ENCODE measurements at places on chromosomes 5 and 9.
A peak's percentile ranks its signal among the peaks of the same experiment; 100 is the strongest.

DNA sequence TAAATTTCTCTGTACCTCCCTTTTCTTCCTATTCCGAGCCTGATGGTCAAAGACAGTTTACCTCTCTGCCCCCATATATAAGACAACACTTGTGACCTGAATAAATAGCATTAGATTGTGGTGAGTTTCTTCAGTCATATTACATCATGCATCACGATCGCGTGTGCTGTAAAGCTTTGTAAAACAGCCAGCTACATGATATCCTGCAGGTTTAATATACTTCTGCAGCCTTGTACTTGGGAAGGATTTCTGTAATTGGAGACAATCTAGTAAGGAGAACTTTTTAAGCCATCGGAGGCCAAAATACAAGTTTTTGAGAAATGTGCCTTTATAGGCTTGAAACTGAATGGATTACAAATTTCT is 711.8 kb upstream of the WWC1 start:
- H3K36me3 ChIP-seq, result no peaks in the 10 kb centered on the region
- no peak overlapping the region for H3K4me3 ChIP-seq
- no peak for DNase-seq

GRCh38 chr5:37816883-37817282 is 23.0 kb downstream of the GDNF start:
- peak; percentile 32 for DNase-seq
- H3K4me1 ChIP-seq, result no peaks in the 10 kb centered on the region
- peaks cover 4% of the 10 kb centered on the region for H3K36me3 ChIP-seq
- H3K27ac ChIP-seq, result no peak overlapping the region
- H3K27me3 ChIP-seq, result peaks cover 3% of the 10 kb centered on the region
- no peak overlapping the region for H3K4me3 ChIP-seq

- no peak for DNase-seq
- H3K36me3 ChIP-seq, result no peaks in the 10 kb centered on the region
- H3K4me1 ChIP-seq, result no peaks in the 10 kb centered on the region
- H3K27me3 ChIP-seq, result no peaks in the 10 kb centered on the region
- H3K27ac ChIP-seq, result no peak overlapping the region
- H3K4me3 ChIP-seq, result no peak overlapping the region
These were observed 218.4 kb upstream of the PIK3R1 start for GRCh38 chr5:67997148-67997547.

GRCh38 chr5:36887532-36887931 is 11.0 kb downstream of the NIPBL start:
- no peak overlapping the region for H3K27ac ChIP-seq
- peaks cover 16% of the 10 kb centered on the region for H3K36me3 ChIP-seq
- DNase-seq, result no peak
- H3K4me1 ChIP-seq, result no peaks in the 10 kb centered on the region
- H3K4me3 ChIP-seq, result no peak overlapping the region
- H3K27me3 ChIP-seq, result no peaks in the 10 kb centered on the region

- peaks cover 11% of the 10 kb centered on the region for H3K27me3 ChIP-seq
- H3K27ac ChIP-seq, result peak overlapping the region; percentile 71
- peaks cover 23% of the 10 kb centered on the region for H3K4me1 ChIP-seq
These were observed 930 bp downstream of the PRLR start for GRCh38 chr5:35229076-35230037.

DNA sequence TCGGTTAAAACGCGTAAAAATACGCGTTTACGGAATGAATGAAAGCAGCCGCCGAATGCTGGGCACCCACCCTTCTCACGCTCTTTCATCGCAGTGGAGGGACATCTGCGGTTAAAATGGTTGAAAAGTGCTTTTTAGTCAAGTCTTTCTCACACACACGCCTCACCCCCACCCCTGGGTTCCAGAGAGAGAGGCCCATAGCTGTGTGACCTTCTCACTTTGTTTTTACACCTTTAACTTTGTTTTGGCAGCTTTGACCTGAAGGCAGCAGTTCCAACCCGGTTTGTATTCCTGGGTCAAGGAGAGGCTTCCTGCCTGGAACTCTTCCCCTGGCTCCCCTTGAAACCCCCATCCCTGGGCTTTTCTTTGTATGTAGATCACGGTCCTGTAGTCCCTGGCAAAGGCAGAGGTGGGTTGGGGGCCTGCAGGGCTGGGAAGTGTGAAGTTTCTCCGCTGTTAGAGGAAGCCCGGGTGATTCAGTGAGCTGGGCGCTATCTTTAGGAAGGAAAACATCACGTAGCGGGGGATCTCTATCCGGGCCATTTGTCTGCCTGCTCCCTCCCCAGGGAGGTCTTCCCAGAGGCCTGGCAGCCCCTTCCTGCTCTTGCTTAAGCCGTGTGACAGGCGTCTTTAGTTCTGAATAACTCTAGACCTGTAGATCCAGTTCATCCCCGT is 29.6 kb downstream of the SPRY4 start:
- H3K4me3 ChIP-seq, result no peak overlapping the region
- peak; percentile 49 for DNase-seq
- no peaks in the 10 kb centered on the region for H3K27me3 ChIP-seq
- H3K4me1 ChIP-seq, result peaks cover 2% of the 10 kb centered on the region
- no peak overlapping the region for H3K27ac ChIP-seq

GRCh38 chr9:71090896-71091295 is 30.5 kb downstream of the TRPM3 start:
- no peak overlapping the region for H3K4me3 ChIP-seq
- H3K4me1 ChIP-seq, result no peaks in the 10 kb centered on the region
- H3K36me3 ChIP-seq, result no peaks in the 10 kb centered on the region
- no peak for DNase-seq
- H3K27me3 ChIP-seq, result no peaks in the 10 kb centered on the region

- H3K4me3 ChIP-seq, result no peak overlapping the region
- H3K27ac ChIP-seq, result peak overlapping the region; percentile 7
- no peaks in the 10 kb centered on the region for H3K27me3 ChIP-seq
- DNase-seq, result peak; percentile 88
These were observed 21.0 kb upstream of the RALGDS start for GRCh38 chr9:133141833-133142595.

DNA sequence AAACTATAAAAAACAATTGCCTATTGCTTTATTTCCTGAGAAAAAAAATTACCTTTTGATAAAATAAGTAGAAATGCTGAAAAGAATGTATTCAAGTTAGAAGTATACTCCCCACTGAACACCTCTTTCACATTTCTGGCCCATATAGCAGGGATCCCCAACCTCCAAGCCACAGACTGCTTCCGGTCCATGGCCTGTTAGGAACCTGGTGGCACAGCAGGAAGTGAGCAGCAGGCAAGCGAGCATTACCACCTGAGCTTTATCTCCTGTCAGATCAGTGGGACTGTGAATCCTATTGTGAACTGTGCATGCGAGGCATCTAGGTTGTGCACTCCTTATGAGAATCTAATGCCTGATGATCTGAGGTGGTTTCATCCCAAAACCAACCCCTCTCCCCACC is 563.9 kb downstream of the RAB3C start:
- DNase-seq, result no peak
- H3K27ac ChIP-seq, result no peak overlapping the region
- no peak overlapping the region for H3K4me3 ChIP-seq
- H3K4me1 ChIP-seq, result peaks cover 15% of the 10 kb centered on the region
- H3K27me3 ChIP-seq, result no peaks in the 10 kb centered on the region
- no peaks in the 10 kb centered on the region for H3K36me3 ChIP-seq

GRCh38 chr5:39274398-39275085 is 55.2 kb upstream of the FYB1 start:
- H3K27me3 ChIP-seq, result no peaks in the 10 kb centered on the region
- H3K27ac ChIP-seq, result peak overlapping the region; percentile 77
- H3K4me1 ChIP-seq, result peaks cover 11% of the 10 kb centered on the region
